ENCODE measurements at places on chromosomes 3 and 15.

DNA sequence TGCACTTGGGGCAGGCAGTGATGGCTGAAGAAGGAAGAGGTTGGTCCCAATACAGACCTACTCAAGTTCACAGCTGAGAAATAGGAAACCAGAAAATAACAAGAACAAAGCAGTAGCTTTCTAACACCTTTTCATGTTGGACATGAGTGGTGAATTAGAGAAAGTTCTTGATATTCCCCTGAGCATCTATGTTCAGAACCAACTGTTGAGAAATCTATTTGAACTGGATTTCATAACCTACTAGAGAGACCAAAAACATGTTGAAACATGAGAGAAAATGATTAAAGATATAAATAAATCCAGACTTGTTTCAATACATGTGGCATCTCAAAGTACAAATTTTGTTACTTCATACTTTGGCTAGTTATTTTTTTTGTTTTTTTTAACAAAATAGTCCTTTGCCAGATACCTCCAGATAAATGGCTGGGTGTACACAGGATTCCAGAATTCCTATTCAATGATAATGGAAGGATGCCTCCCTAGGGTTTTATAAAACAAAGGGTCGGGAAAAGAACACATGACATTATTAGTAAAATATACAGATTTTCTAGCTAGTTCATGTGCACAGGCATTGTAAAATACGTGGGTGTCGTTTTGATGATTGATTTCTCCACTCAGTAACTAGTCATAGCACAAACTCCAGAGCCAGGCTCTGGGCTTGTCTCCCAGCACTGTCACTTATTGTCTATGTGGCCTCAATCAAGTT is 34.4 kb upstream of the TNFSF10 start:
- DNase-seq, result peak; percentile 80

- no peak for DNase-seq
These were observed 469 bp downstream of the MAP6D1 start for GRCh38 chr3:183824761-183825455.

DNA sequence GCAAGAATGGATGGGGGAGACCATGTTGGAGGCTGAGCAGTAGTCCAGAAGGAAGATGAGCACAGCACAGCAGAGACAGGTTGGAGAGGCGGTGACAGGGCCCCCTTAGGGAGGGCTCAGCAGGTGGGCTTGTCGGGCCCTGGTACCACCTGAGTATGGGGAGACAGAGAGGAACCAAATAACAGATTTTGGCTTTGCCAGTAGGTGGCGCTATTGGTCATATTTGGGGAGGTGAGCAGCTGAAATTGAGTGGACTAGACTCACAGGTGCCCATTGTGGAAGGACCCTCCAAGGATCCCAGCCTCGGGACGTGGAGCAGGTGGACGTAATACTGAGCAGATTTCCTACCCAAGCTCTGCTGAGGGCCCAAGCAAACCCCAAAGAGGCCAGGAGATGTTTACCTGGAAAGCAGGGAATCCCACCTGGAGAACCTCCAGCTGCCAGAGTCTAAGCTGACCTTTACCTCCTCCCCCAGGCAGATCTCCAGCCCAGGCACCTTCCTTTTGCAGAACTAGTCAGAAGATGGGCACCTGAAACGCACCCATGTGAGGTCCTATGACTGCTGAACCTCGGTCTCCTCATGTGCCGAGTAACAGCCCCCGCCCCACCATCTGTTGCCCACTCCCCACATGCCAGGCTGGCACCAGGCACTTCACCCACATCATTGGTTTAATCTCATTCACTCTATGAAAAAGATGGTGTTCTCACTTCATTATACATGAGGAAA is 24.6 kb upstream of the CORO2B start:
- DNase-seq, result peak; percentile 69

DNA sequence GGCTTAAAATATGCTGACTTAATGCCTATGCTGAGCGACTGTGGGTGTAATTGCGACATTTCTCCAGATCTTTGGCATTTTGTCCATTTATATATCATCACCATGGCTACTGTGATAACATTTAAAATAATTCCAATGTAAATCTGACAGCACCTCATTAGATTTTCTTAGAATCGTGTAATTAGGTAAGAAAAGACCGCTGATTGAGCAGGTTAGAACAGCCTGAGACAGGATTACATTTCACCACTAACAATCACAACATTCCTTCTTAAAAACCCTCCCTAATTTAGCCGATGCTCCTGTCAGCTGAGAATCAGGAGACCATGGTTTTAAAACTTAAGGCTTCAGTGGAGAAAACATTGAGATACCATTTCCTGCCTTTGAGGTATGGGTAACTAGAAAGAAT is 455.3 kb upstream of the PDZRN3 start:
- DNase-seq, result no peak

DNA sequence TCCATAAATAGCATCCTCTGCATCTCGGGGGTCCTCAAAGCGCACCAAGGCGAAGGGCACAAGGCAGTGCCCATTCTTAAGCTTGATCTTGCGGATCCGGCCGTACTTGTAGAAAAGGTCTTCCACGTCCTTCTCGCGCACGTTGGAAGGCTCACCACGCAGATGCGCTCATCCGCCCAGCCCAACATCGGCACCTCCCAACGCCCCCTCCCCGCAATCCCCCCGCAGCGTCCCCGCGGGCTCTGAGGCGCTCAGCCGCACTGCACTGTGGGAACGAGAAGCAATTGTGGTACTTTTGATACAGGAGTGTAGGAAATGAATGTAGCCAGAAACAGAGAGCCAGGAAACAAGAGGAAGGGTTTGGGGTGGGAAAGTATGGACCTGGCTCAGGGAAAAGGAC is 17.5 kb downstream of the AP3B2 start:
- no peak for DNase-seq

DNA sequence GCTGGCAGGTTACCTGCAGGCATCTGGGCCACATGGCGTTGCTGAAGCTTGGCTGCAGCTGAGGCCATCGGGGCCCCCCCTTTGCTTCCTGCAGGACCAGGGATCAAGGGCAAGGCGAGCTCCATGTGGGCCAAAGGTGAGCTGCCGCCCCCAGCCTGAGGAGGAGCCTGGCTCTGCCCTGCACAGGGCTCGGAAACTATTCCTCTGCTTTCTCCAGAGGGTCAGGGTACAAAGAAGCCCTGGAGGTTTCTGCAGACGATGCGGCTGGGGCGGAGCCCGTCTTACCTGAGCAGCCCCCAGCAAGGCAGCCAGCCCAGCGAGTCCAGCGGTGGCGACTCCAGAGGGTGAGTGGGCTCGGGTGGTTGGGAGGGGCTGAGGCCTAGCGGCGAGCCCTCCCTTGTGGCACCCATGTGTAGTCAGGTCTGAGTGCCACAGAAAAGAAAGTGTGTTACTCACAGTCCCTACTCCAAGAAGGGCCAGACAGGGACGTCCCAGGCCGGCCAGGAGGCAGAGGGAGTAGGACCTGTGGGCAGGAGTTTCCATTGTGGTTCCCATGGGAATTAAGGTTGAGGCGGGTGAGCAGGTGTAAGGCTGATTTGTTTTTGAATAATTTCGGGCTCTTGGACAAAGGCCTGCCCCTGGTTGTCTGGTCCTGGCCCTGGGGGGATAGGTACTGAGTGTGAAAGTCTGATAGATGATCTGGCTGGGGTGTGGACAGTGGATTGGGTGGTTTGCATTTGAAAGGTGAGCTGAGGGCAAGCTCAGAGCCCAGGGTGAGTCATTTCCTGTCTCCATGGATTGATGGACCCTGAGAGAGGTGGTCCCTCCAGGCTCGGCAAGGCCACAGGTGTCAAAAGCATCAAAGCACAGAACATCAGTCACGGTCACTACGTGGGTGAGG is 25.4 kb downstream of the CFAP100 start:
- DNase-seq, result no peak

GRCh38 chr3:17802950-17803349 is 60.5 kb upstream of the TBC1D5 start:
- DNase-seq, result no peak

GRCh38 chr3:129985113-129985512 is 10.6 kb downstream of the TRH start:
- DNase-seq, result no peak

DNA sequence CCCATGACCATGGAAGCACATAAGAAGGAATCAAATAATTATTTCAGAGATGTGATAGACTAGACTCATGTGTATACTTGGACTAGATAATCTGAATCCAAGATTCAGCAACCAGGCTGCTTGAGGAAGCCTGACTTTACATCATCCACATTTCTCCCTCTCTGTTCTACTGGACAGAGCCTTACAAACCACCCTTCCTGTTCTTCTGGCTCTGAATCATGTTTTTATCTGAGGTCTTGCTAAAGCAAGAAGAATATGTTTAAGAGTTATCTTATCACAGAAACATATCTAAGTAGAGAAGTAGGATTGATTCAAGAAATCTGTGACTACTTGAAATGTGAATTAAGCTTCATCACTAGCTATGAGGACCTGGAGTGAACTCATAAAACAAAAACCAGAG is 71.1 kb upstream of the SLC24A5 start:
- peak; percentile 33 for DNase-seq

DNA sequence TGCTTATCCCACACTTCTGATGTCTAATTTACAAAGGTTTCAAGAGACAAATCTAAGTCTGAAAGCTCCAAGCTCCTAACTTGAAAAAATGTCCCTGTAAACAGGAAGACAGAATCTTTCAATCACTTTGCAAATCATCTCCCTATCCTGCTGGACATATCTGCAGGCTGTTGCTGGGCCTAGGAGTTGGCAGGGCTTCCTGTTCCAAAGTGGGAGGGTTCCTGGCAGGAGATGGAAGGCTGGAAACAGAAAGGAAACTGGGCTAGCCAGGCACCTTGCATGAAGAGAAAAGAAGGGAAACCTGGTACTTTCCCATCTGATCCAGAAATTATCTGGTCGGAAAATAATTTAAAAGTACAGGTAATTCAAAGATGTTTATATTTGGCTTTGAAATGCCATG is 227.3 kb upstream of the IL12A start:
- DNase-seq, result no peak

GRCh38 chr3:131694376-131694775 is 191.6 kb upstream of the MRPL3 start:
- DNase-seq, result no peak

DNA sequence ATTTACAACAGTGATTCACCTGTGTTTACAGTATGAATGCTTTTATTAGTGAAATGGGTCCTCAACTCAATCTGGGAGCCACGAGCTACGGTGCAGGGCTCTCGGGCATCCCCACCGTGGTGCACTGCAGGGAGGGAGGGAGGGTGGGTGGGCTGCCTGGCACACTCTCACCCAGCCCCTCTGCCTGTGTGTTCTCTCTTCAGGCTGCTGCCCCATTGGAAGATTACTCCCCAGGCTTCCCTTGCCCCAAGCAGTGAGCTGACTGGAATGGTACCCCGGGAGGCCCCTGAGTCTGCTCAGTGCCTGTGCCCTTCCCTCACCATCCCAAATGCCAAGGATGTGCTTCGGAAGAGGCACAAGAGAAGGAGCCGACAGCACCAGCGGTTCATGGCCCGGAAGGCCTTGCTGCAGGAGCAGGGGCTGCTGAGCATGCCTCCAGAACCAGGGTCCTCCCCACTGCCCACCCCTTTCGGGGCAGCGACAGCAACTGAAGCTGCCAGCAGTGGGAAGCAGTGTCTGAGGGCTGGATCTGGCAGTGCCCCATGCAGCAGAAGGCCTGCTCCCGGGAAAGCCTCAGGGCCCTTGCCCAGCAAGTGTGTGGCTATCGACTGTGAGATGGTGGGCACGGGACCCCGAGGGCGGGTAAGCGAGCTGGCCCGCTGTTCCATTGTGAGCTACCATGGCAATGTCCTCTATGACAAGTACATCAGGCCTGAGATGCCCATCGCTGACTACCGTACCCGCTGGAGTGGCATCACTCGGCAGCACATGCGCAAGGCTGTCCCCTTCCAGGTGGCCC is 5.0 kb downstream of the AEN start:
- DNase-seq, result no peak

DNA sequence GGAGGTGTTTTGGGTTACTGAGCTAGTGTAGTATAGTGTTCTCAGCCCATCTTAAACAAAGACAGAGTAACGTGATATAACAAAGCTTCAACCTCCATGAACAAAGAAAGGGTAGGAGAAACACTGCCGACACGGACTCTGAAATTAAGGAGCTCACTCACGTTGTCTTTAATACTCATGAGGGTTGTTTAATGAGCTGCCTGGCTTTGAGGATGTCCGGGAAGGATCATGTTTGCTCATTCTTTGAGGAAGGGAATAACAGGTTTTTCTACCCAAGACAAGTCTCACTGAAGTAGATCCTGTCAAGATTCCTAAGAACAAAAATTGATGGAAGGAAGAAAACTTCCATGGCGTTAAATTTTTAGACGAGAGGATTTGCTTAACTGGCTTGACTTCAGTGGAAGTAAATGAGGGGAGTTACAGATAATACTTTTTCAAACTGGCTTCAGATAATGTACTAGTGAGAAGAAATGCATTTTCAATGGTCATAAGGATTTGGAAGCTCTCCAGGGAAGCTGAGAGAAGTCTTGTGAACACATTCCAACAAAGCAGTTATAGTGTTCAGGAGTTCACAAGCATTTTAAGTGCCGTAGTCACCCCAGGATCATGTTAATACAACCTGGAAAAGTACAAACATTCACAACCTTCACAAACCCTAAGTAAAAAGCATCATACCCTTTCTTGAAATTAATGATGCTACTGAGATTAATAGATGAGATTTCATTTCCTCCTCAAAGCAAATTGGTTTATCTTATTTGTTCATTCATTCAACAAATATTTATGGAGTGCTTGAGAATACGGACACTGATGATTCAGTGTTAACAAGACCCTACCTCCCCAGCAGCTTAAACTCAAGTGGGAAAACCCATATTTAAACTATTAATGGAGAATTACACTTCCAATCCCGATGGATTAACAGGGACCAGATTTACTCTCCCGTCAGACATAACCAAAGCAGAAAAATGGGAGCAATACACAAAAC is 101.5 kb downstream of the SHQ1 start:
- peak; percentile 51 for DNase-seq

- DNase-seq, result no peak
These were observed 134.1 kb downstream of the VPS8 start for GRCh38 chr3:184945886-184946625.

DNA sequence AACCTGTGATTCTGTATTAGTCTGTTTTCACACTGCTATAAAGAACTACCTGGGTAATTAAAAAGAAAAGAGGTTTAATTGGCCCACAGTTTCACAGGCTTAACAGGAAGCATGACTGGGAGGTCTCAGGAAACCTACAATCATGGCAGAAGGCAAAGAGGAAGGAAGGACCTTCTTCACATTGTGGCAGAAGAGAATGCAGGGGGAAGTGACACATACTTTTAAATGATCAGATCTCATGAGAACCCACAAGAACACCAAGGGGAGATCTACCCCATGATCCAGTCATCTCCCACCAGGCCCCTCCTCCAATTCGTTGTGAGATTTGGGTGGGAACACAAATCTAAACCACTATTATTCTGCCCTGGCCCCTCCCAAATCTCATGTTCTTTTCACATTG is 6.1 kb downstream of the ZKSCAN7 start:
- no peak for DNase-seq

DNA sequence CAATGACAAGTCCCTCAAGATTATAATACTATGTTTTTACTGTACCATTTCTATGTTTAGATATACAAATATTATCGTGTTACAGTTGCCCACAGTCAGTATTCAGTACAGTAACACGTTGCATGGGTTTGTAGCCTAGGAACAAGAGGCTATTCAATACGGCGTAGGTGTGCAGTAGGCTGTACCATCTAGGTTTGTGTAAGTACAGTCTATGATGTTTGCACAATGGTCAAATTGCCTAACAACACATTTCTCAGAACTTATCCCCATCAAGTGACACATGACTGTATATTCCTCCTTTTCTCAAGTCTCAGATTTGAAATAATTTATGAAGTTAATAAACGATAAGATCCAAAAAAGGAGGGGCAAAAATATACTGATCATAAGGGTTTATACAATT is 21.7 kb downstream of the ZDHHC3 start:
- DNase-seq, result no peak

GRCh38 chr3:70546679-70547078 is 234.2 kb upstream of the MDFIC2 start:
- DNase-seq, result no peak

Data from epithelial cell of esophagus (primary cell).